GM23248 (cell line): ENCODE measurements at places on chromosomes 7 and 10. TPM values are rescaled to one million over a fixed set of nuclear protein-coding genes. Genes with fewer than 3 reads are reported as not detected.
A peak's percentile ranks its signal among the peaks of the same experiment; 100 is the strongest.

UCMA gene
- total RNA-seq: not detected in 2 replicates

KLLN gene
- total RNA-seq: 1.1 TPM in 1 of 2 replicates, not detected in the other

DNA sequence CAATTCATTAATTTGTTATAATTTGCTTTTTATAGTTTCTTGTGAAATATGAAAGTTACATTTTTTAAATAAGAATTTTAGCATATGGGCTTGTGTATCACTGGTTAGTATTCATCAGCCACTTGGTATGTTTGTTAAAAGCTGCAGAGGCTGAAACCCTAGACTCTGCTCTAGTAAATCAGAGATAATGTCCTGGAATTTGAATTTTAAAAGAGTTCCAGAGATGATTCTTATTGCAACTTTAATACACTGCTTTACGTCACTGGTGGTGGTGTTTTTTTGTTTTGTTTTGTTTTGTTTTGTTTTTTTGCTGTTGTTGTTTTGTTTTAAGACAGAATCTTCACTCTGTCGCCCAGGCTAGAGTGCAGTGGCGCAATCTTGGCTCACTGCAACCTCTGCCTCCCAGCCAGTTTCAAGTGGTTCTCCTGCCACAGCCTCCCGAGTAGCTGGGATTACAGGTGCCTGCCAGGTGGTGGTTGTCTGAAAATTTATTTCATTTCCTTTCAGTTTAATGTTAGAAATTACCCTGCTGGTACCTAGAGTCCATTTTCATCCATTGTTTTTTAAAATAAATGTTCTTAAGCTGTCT, 43.8 kb downstream of the PTPN12 start:
- peak; percentile 53 for DNase-seq
- no peaks in the 10 kb centered on the region for H3K27me3 ChIP-seq
- H3K4me3 ChIP-seq: no peak overlapping the region
- H3K4me1 ChIP-seq: peaks cover 26% of the 10 kb centered on the region
- H3K36me3 ChIP-seq: peaks cover 43% of the 10 kb centered on the region
- H3K27ac ChIP-seq: 0 out of 2 replicates have a peak overlapping the region, but pooled peaks have one; percentile 4

DNA sequence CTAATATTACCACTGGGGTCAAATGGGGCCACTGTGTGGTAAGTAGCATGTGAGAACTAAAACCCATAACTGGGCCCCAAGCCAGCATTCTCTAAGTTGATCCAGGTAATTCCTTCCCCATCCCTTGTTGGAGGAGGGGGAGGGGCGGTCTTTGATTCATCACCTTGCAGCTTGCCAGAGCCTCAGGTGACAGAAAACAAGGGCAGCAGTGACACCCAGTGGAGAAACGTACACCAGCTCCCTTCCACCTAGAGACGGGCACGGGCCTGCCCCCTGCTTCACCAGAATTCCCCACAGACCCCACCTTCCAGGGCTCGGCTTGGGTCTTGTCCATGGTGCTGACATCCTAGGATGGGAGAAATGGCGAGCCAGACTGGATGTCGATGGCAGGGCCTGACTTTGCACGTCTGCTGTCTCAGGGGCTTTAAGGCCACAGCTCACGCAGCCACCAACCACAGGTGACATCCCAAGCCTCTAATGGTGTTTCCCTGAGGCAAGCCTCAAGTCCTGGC, 102.0 kb downstream of the STRA8 start:
- no peak overlapping the region for H3K4me3 ChIP-seq
- H3K36me3 ChIP-seq: no peaks in the 10 kb centered on the region
- peak; percentile 46 for DNase-seq
- no peaks in the 10 kb centered on the region for H3K4me1 ChIP-seq

ASAH2 gene
- total RNA-seq: 3.5 TPM in 1 of 2 replicates, not detected in the other

GRCh38 chr7:102840404-102840803, 72.4 kb upstream of the LRRC17 start:
- no peak overlapping the region for H3K4me3 ChIP-seq
- H3K36me3 ChIP-seq: no peaks in the 10 kb centered on the region
- H3K4me1 ChIP-seq: peaks cover 20% of the 10 kb centered on the region
- no peaks in the 10 kb centered on the region for H3K27me3 ChIP-seq
- H3K27ac ChIP-seq: no peak overlapping the region

TAC1 gene
- total RNA-seq: not detected in 2 replicates

- H3K36me3 ChIP-seq: no peaks in the 10 kb centered on the region
- H3K27ac ChIP-seq: no peak overlapping the region
These were observed 37.2 kb downstream of the ANKIB1 start for GRCh38 chr7:92282930-92283329.

POT1 gene
- 13.5 and 15.8 TPM in 2 replicates for total RNA-seq

PDK4 gene
- 1.0 and 1.5 TPM in 2 replicates for total RNA-seq

SLC39A12 gene
- not detected in 2 replicates for total RNA-seq

PPP1R3A gene
- not detected in 2 replicates for total RNA-seq

GIMAP8 gene
- not detected in 2 replicates for total RNA-seq

GJC3 gene
- total RNA-seq: not detected in 2 replicates

- DNase-seq: peak; percentile 66
- peak overlapping the region; percentile 73 for H3K27ac ChIP-seq
- H3K27me3 ChIP-seq: no peaks in the 10 kb centered on the region
- no peaks in the 10 kb centered on the region for H3K36me3 ChIP-seq
These were observed 48.2 kb upstream of the LOXL4 start for GRCh38 chr10:98316170-98316569.

DNA sequence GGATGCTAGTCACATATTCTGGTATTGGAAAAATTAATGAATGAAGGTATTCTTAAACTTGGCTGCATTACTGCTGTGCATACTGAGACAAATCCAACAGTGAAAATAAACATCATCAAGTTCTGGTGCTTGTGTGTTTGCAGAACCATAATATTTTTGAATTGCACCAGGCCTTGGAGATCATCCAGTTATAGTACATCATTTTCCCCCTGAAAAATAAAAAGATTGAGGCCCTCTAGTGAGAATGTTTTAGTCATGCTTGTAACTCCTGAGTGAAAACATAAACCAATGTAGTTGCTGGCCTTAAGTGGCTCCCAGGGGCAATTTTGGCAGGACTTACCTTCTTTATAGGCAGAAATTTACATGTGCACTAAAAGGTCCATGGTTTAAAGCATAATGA, 218.8 kb upstream of the TMEM229A start:
- no peak overlapping the region for H3K4me3 ChIP-seq
- H3K27me3 ChIP-seq: no peaks in the 10 kb centered on the region
- no peak overlapping the region for H3K27ac ChIP-seq
- H3K4me1 ChIP-seq: no peaks in the 10 kb centered on the region

IDI2 gene
- not detected in 2 replicates for total RNA-seq

DNA sequence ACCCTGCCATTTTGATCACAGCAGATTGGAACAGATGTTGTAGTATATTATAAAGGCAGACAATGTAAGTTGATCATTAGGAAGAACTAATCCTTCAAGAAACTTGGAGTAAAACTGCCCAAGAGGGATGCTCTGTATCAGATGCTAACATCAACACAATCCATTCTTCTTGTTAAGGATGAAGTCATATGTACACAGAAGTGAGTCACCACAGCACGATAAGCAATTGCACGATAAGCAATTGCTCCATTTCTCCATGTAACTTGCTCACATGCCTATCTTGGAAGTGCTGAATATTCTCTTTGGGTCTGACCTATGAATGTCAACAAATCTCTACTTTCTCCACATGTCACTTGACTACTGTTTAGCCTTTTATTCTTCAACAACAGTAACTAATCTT, 41.5 kb upstream of the DMTF1 start:
- no peaks in the 10 kb centered on the region for H3K27me3 ChIP-seq
- peak; percentile 62 for DNase-seq
- H3K4me1 ChIP-seq: no peaks in the 10 kb centered on the region
- H3K36me3 ChIP-seq: no peaks in the 10 kb centered on the region

DNA sequence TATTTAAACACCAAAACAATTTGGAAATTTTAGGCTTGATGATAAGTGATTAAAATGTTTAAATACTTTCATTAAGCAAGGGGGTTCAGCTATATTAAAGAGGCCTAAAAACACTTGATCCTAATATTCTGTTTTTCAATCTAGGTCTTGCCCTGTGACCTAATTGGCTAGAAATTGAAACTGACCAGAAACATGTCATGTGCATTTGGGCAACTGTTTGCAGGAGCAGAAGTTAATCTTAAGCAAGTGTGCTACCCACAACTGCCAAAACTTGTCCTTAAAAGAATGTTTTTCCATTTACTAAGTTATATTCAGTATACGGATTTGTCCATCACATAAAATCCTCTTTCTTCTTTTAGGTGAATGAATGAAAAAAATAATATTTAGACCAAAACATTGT, 167.3 kb downstream of the PPP1R3A start:
- no peak for DNase-seq
- no peaks in the 10 kb centered on the region for H3K36me3 ChIP-seq
- no peaks in the 10 kb centered on the region for H3K27me3 ChIP-seq

DNA sequence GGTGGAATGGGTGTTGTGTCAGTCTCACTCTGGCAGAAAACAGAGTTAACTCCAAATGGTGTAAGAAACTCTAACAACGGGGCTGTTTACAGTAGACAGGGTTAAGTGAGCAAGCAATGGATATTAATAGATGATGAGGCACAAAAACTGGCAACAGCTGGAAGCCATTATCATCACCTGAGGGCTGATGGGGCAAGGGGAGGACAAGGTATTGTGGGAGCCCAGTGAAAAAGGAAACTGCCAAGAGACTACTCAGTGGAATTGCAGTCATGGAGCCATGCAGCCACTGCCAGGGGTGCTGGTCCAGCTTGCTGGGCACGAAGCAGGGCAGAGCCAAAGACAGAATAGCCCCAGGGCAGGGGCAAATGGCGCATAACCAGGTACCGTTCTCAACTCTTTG, 260.7 kb downstream of the BICC1 start:
- no peaks in the 10 kb centered on the region for H3K36me3 ChIP-seq
- peaks cover 38% of the 10 kb centered on the region for H3K4me1 ChIP-seq
- H3K4me3 ChIP-seq: no peak overlapping the region
- H3K27me3 ChIP-seq: no peaks in the 10 kb centered on the region
- no peak for DNase-seq

AHR gene
- 90.4 and 98.7 TPM in 2 replicates for total RNA-seq

DNA sequence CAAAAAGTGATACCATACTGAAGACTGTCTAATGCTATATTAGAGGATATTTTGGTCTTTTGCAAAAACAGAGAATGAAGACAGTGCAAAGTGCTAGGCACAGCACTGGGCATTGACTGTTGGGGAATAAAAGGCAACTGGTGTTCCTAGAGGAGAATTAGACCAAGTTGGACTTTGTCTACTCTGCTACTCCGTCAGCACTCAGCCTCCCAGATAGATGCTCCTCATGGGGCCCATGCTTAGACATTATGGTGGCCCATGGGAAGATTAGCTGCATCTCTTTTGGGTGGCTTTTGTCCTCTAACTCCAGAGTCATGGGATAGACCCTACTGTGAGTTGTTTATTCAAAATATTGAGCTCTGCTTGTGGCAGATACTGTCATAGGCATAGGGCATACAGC, 113.5 kb downstream of the RBM20 start:
- no peak overlapping the region for H3K4me3 ChIP-seq
- peaks cover 7% of the 10 kb centered on the region; the same call in 1 of the 2 replicates for H3K4me1 ChIP-seq
- peaks cover 9% of the 10 kb centered on the region for H3K27me3 ChIP-seq
- H3K27ac ChIP-seq: no peak overlapping the region
- no peaks in the 10 kb centered on the region for H3K36me3 ChIP-seq
- no peak for DNase-seq

MNX1 gene
- not detected in 2 replicates for total RNA-seq

- H3K4me1 ChIP-seq: peaks cover 9% of the 10 kb centered on the region
- no peaks in the 10 kb centered on the region for H3K36me3 ChIP-seq
- DNase-seq: no peak
These were observed 29.0 kb downstream of the PODXL start for GRCh38 chr7:131527456-131527855.

- H3K4me1 ChIP-seq: no peaks in the 10 kb centered on the region
- 0 out of 2 replicates have a peak overlapping the region, but pooled peaks have one; percentile 21 for H3K4me3 ChIP-seq
- H3K27me3 ChIP-seq: no peaks in the 10 kb centered on the region
- no peak for DNase-seq
These were observed 22.3 kb downstream of the AMZ1 start for GRCh38 chr7:2710286-2710655.

- H3K36me3 ChIP-seq: no peaks in the 10 kb centered on the region
- peak; percentile 41 for DNase-seq
- H3K4me1 ChIP-seq: peaks cover 30% of the 10 kb centered on the region
- H3K27ac ChIP-seq: peak overlapping the region; percentile 99
- no peaks in the 10 kb centered on the region for H3K27me3 ChIP-seq
These were observed 3.1 kb upstream of the AVPI1 start for GRCh38 chr10:97690133-97690532.

DNA sequence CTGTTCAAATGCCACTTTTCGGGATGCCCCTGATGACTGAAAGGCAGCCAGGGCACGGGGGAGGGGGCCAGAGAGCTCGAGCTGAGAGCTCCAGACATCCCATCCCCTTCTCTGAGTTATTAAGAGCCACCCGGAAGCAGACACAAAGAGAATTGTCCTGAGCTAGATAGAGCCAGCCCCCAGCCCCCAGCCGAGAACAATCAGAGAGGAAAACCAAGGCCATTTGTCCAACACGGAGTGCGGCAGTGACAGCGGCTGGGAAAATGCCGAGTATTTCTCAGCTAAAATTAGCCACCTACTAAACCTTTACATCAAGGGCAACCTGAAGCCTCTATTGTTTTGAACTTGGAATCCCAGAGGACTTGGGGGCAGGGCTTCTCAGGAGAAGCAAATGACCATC, 51.0 kb downstream of the UNC5B start:
- no peaks in the 10 kb centered on the region for H3K27me3 ChIP-seq
- no peak overlapping the region for H3K4me3 ChIP-seq
- H3K27ac ChIP-seq: no peak overlapping the region

TBX20 gene
- not detected in 2 replicates for total RNA-seq

DNA sequence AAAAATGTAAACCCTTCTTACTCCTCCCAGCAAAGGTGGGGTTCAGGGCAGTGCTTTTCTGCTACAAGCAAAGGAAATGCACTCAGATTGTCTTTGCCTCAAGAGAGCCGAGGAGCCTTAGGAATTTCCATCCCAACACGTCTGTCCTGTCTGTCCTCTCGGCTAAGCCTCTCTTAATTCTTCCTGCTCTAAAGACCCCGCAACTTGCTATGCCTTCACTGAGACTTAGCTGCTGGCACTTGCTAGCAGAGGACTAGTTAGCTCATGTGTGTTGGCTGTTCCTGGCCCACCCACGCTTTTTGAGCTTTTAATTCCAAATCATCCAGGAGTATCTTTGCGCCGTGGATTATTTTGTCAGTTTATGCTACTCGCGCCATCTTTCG, 481 bp upstream of the NPM3 start:
- peaks cover 8% of the 10 kb centered on the region; the same call in 1 of the 2 replicates for H3K4me1 ChIP-seq
- DNase-seq: peak; percentile 53
- peak overlapping the region; percentile 34 for H3K27ac ChIP-seq

DNA sequence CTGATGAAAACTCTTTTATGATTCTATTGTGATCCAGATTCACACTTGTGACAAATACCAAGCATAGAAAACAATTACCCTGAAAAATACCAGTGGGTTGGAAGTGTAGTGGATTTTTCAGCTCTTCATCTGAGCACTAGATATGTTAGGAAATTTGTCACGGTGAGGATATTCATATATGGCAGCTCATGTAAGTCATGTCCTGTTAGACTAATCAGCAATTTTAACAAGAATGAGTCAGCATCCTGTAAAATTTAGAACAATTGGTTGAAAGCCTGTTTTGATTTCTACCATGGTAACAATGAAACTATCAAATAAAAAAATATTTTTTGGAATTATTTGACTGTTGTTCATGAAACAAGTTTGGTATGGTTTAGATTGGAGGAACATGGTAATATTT, 334.3 kb downstream of the CACNA2D1 start:
- H3K27ac ChIP-seq: peak overlapping the region; percentile 60
- no peaks in the 10 kb centered on the region for H3K27me3 ChIP-seq
- H3K4me3 ChIP-seq: no peak overlapping the region
- DNase-seq: peak; percentile 77
- H3K36me3 ChIP-seq: no peaks in the 10 kb centered on the region
